H1 (cell line): ENCODE measurements at places on chromosomes 13 and 19.

GRCh38 chr19:2332341-2333026 is 4.0 kb downstream of the SPPL2B start:
- no peak for DNase-seq

DNA sequence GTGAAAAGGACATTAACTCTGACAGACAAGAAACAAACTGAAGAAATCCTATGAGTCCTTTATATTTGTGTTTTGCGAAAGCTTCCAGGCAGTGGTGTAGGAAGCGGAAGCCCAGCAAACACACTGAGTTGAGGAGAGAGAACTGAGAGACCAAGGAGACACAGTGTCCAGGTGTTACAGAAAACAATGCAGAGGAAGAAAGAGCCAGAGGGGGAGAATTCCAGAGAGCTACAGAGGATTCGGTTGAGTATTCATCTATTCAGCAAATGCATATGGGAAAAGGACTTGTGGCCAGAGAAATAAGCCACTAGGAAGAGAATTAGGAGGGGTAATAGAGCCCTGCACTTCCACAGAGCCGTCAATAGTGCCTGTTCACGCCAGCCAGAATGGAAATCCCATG is 183.5 kb downstream of the LIG4 start:
- DNase-seq = no peak

- no peak for DNase-seq
Observed at GRCh38 chr19:10007371-10008183, 2.7 kb downstream of the COL5A3 start.

DNA sequence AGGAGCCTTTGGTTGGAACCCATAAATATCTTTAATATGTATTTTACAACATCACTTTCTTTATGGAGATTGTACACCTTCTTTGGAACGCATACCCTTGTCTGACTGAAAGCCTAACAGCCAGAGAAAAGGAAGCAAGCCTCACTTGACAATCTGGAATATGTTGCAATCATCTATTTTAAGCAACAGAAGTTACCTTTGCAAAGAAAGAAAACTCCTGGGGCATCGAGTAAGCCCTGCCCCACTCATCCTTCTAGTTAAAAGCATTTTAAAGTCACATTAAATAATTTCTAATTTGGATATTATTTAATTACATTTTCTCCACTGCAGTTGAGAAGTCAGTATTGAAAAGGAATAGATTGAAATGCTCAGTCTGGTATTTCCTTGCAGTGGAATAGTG is 542.7 kb downstream of the MYO16 start:
- no peak for DNase-seq

GRCh38 chr13:102386461-102386860 is 15.4 kb downstream of the FGF14 start:
- DNase-seq = no peak

DNA sequence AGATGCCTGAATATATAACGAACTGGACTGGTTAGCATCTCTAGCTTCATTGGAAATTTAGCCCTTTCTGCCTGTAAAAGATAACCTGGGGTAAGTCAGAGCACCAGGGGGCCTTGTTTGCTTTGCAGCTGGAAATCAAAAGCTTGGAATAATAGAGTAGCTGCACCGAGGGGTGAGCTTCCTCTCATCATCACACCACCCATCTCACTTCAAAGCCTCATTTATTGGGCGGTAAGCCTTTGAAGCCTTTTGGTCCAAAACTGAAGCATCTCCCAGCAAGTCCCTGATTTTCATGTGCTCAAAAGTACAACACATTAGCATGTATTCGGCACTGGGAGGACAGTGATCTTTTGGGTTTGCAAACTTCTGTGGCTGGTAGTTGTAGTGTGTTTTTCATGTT is 405.1 kb downstream of the FOXO1 start:
- DNase-seq = no peak

GRCh38 chr13:108787700-108788414 is 158.4 kb downstream of the MYO16 start:
- no peak for DNase-seq

DNA sequence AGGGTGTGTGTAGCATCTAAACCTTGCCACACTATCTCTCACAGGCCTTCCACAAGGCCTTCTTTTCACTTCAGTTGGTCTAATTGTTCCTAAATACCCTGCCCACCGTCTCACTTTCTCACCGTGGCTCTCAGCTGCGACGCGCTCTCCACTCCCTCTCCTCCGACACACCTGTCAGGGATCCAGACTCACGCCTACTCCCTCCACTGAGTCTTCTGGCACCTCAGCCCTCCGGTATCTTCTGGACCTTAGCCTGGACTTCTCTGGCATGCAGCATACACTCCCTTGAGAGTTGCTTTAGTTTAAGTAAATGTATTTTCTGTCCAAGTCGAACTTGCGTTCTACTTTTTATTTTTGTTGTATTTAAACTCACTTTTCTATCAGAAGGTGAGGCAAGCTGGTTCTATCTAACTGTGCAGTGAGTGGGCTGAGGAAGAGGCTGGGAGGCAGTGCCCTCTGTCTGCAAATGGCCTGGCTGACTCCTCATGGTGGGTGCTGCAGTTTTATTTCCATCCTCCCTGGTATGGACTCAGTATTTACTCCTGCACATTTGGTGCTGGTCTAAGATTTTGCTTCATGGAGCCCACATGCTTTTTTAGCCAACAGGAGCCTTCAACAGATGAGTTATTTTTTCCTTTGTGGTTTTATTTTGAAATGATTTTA is 28.5 kb upstream of the ARGLU1 start:
- DNase-seq = no peak

DNA sequence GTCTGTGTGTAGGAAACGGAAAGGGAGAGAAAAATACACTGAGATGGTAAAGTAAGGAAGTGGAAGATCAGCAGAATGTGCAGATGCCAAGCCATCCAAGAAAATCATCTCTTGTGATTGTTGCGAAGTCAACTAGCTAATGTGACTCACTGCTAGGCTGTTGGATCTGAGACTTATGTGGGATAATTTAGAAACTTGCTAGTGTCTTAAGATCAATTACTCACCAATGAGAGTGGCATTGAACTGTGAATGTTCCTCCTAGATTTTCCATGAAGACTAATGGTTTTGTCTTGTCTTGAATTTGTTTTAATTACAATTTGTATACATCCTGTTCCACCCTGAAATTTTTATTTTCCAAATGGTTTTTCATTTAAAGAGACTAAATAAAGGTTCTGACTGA is 771.6 kb downstream of the EFNB2 start:
- no peak for DNase-seq

DNA sequence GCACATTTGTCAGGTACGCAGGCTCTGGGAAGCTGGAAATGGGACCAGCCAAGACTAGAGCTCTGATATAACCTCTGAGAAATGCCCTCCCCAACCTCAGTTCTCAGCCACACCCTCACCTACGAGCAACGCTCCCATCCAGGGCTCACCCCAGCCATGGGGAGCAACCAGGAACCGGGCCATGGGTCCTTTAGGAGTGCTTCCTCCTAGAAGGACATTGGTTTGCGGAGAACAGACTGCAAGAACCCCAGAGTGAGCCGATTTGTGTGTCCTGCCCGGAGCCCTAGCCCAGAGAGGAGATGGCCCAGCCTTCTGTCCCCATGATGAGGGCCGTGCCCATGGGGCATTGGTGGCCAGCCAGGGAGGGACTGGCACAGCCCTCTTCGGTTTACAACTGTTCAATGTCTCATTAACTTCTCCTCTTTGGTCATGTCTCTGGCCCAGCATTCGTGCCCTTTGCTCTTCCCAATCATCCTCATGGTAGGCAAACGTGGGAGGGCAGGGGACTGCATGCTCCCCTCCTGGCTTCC is 32.9 kb upstream of the IGSF23 start:
- no peak for DNase-seq

DNA sequence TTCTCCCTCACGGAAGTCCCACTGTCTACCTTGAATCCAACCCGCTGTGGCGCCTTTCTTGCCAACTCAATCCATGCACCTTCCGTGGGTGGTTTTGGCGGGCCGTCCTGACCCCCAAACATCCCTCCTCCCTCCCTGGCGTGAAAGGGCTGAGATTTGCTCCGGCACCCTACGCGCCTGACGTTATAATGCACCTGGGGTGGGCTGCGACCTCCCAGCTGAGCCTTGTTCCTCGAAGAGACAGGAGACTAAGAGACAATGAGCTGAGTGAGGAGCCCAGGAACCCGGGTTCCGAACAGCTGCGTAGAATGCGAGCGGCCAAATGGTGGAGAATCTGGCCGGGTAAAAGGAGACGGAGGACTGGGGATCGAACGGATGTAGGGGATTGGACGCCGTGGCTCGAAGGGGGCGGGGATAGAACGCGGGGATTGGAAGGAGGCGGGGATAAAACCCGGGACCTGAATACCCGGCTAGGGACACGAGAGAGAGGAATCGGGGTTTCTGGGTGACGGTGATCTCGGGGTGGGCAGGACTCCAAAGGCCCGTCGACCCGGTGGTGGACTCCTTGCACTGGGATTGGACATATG is at the start of gene CPT1C:
Gene CPT1C (plus strand): TSS at position 461 of the 587 bp plus-strand sequence. CDS start 1,137 bp downstream, outside the sequence.
- peak; percentile 94 for DNase-seq

DNA sequence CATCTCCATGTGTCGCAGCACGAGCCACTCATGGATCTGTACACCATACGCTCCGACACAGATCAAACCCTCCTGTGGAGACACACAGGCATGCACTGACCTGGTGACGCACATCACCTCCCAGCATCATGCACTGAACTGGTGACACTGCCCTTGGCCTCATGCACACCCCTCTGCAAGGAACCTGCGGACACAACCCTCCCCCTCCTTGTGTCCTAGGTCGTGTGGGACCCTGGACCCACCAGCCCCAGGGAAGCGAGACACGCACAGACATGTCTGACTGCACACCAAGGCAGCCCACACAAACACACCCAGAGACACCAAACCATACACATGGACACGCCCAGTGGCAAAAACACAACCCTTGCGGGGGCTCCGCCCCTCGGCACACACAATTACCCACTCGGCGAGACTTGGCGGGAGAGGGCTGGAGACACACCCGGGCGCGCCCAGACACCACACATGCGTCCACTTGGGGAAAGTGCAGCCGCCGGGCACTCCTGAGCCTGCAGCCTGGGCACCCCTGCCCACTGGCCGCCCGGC is 2.0 kb upstream of the KCNN4 start:
- no peak for DNase-seq

- no peak for DNase-seq
Observed at GRCh38 chr13:65633806-65634205, 1596.3 kb downstream of the PCDH9 start.

DNA sequence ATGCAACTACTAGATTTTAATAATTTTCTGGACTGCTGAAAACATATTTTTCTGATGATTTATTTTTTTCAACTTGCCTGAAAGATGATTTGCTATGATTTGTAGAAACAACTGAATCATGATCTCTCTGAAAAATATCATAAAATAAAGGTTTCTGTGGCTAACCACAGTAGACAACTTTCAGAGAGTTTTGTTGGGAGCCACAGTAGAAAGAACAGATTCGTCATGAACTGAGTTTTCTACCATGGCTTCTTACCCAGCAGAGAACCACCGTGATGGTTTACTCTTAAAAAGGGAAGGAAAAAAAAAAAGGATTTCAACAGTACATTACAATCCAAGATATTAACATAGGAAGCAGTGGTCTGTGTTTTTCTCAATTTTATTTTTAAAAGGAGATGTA is 18.0 kb downstream of the ZAR1L start:
- DNase-seq = no peak

DNA sequence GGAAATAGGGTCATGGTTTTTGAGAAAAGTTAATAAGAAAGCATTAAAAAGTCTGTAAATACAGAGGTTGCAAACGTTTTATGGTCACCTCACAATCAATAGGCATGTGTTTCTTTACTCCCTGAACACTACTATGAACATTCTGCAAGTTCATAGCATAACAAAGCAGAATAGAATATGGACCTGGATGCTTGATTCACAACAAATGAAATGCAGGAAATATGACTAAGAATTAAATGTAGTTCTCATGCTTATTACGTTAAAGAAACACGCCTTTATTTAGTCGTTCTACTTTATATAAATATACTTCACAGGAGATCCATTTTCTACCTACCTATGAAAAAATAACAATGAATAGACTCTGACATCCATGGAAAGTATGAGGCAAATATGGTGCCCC is 344.0 kb downstream of the KCTD12 start:
- DNase-seq = no peak

- no peak for DNase-seq
Observed at GRCh38 chr13:98295371-98295770, 118.3 kb upstream of the RNF113B start.

- DNase-seq = no peak
Observed at GRCh38 chr19:16619457-16619856, 8.5 kb downstream of the MED26 start.

GRCh38 chr13:102234618-102235017 is 167.2 kb downstream of the FGF14 start:
- no peak for DNase-seq

GRCh38 chr13:53104136-53104535 is 75.5 kb downstream of the OLFM4 start:
- DNase-seq = no peak

GRCh38 chr19:30254789-30255188 is 117.4 kb upstream of the ZNF536 start:
- no peak for DNase-seq

DNA sequence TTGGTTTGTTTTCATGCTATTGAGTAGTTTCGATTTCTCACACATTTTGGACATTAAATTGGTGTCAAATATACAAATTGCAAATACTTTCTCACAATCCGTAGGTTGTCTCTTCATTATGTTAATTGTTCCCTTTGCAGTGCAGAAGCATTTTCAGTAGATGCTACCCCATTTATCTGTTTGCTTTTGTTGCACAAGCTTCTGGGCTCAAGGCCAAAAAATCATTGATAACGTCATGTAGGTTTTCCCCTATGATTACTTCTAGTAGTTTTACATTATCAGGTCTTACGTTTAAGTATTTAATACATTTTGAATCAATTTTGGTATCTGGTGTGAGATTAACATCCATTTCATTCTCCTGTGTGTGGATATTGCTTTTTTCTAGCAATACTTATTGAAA is 14.0 kb upstream of the ZNF347 start:
- DNase-seq = no peak

DNA sequence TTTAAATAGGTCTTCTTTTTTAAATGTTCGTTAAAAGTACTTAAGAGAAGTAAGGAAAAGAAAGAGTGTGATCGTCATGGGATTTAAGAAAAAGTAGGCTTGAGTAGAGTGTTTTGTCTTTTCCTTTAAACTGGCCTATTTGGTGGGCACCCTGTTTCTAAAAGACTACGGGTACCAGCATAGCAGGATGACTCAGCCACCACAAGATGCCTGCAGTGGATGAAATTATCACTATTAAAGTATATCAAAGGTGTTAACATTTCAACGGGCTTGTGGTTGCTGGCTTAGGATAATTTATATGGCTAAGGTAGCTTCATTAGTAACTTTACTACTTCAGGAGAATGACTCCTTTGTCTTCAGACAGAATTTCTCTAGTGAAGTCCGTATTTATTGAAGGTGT is 112.6 kb downstream of the STARD13 start:
- DNase-seq = no peak

GRCh38 chr19:3721887-3722442 is 13.8 kb downstream of the TJP3 start:
- no peak for DNase-seq
